Stimulated activated CD8-positive, alpha-beta memory T cell treated with anti-CD3 and anti-CD28 coated beads, Interleukin-12 subunit alpha, Interleukin-12 subunit beta, amount 100 ng/mL, for 1 hour (primary cell): ENCODE measurements at places on chromosomes 5 and 9.
A peak's percentile ranks its signal among the peaks of the same experiment; 100 is the strongest.

DNA sequence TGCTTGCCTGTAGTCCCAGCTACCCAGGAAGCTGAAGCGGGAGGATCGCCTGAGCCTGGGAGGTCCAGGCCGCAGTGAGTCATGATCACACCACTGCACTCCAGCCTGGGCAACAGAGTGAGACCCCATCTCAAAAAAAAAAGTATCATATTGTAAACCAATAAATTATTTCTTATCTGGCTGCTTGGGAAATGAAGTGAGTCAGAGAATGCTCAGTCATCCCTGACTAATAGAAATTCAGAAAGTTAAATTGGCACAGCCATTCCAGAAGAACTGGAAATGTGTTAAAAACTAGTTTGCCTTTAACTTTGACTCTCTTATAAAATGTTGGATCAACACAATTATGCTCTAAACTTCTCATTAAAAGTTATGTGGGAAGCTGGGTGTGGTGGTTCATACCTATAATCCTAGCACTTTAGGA, 9.8 kb upstream of the GNE start:
- no peak for DNase-seq

- no peak for DNase-seq
These were observed 9.2 kb upstream of the SHROOM1 start for GRCh38 chr5:132839426-132840301.

DNA sequence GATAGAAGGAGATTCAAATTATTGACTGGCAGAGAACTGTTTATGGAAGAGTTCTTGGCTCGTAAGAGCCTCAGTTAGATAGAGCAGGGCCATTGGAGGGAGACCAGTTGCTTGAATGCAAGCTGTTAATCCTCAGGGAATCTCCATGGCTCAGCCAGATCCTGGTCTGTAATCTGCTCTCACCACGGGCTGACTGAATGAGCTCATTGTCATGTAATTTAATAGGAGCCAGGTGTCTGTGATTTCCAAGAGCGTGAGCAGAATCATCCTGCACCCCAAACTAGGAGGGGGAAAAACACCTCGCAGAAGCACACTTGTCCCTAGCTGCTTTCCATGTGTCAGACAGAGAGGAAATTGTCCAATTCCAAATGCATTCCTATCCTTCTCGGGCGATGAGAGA, 19.1 kb upstream of the KCNMB1 start:
- no peak for DNase-seq

DNA sequence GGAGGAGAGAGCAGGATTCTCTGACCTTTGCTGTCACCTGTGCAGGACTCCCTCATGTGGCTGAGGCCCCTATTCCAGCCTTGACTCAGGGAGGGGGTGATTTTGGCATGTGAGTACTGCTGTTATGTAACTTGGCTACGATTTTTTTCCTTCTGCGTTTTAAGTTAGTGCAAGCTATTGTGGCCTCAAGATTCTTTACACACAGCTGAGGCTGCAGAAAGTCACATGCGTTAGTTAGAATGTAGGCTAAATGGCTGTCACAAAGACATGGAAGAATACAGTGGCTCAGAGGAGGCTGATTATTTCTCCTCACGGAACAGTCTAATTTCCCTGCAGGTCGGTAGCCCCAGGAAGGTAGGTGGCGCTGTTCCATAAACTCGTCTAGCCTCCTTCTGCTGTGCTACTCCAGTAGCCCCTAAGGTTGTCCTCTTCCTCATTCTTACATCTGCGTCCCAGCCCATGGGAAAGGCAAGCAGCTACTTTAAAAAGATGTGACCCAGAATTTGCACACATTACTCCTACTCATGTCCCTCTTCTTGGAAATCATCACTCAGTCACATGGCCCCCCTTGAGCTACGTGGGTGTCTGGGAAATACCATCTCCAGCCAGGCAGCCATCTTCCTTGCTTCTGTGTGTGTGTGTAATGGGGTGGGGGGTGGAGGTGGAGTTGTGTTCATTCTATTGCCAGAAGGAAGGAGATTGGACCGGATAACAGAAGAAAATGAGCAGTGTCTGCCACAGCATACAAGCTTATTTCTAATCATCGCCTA, 486.6 kb downstream of the CCDC171 start:
- no peak for DNase-seq

GRCh38 chr5:179177711-179178575, 117.8 kb downstream of the ZNF354C start:
- no peak for DNase-seq

GRCh38 chr5:157978061-157978460, 119.1 kb upstream of the CLINT1 start:
- DNase-seq, result no peak

DNA sequence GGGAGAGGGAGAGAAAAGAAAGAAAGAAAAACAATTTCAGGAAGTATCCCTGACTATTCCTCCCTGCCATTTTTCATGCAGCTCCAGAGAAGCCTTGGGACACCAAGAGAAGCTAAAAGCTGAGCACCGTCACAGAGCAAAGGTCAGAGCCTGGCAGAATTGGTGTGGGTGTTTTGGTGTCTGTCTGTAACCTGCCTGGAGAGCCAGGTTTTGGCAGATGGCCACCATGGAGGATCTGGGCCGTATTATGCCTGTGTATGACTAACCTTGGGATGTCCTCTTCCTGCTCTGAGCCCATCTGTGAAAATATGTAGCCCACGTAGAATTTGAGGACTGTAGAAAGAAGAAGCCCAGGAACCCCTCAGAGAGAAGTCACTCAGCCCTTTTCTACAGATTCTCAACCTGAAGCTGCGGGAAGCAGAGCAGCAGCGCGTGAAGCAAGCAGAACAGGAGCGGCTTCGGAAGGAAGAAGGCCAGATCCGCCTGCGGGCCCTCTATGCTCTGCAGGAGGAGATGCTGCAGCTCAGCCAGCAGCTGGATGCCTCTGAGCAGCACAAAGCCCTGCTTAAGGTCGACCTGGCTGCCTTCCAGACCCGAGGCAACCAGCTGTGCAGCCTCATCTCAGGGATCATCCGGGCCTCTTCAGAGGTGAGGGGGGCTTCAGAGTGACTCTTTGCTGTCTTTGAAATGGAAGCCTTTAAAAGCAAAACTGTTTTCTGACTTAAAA, 18.8 kb downstream of the GLE1 start:
- no peak for DNase-seq

DNA sequence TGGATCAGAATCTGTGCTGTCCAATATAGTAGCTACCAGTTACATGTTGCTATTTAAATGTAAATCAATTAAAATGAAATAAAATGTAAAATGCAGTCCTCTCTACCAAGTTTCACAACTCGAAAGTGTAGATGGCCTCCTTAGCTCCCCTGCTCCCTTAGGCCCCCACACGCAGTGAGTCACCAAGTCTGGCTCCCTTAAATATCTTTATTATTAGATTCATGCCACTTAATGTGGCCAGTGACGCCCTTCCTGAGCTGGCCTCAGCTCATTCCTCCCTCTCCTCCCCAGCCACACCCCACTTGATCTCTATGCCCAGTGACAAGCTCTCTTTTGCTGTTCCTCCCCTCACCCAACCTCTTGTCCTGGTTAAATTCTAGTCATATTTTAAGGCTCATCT, 88.4 kb upstream of the DNAH5 start:
- no peak for DNase-seq

DNA sequence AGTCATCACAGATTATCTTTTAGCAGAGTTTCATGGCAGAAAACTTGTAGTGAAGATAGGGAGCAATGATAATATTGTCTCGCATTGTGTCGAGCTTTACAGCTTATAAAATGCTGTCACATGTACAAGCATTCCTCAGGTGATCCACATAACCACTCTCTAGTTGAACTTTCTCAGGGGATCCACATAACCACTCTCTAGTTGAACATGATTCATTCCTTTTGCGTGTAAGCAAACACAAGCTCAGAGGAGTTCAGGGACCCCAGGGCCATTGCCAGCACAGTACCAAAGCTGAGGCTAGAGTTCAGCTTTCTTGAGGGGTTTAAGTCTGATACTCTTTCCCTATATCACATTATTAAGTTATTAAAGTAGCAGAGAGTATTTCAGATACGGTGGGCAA, 86.7 kb downstream of the CDH6 start:
- DNase-seq, result no peak

GRCh38 chr9:136607334-136607919, 55.3 kb upstream of the EGFL7 start:
- DNase-seq, result no peak

GRCh38 chr5:127876384-127876783, 173.2 kb downstream of the CCDC192 start:
- DNase-seq, result no peak

- no peak for DNase-seq
These were observed 223.1 kb downstream of the GNA14 start for GRCh38 chr9:77424993-77425392.

DNA sequence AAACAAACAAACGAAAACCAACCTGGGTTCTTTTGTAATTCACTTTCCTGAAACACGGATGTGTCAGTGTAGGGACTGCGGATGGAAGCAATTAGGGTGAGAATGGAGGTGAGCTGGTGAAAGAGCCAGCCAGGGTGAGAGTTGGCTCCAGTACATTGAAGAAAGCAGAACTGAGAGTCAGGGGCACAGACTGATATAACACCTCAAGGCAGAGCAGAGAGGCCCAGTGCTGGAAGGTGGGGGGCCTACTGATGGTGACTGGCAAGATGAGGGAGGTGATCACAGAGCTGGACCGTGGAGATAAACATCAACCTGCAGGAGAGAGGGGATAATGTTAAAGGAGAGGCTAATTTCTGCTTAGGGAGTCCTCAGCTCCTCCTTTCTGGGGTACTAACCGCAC, 221.1 kb downstream of the MAN2A1 start:
- no peak for DNase-seq

GRCh38 chr5:132054031-132054696, 6.3 kb upstream of the IL3 start:
- DNase-seq, result no peak

DNA sequence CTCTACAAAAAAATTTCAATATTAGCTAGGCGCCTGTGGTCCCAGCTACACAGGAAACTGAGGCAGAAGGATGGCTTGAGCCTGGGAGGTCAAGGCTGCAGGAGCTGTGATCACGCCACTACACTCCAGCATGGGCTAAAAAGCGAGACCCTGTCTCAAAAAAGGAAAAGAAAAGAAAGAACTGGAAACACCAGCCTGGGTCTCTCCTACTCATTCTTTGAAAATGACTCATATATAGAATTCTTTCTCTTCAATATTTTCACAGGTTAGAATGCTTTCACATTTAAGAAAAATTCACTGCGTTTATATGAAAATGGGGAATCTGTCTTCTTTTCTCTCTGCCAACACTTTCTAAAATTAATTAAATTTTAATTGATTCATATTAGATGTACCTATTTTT, 115.6 kb downstream of the TRPM6 start:
- no peak for DNase-seq

DNA sequence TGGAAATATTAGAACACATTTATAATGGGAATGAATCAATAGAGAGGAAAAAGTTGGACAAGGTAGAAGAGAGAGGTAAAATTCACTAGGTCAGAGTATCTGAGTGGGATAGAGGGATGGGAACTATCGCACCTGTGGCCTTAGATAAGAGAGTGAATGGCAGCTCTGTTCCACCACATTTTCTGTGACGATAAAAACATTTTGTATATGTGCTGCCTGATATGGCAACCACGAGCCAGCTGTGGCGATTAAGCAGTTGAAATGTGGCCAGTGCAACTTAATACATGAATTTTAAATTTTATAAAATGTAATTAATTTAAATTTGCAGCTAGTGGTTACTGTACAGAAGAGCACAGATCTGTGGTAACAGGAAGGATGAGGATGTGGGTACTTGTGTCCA, 46.7 kb downstream of the ZNF354A start:
- DNase-seq, result no peak

DNA sequence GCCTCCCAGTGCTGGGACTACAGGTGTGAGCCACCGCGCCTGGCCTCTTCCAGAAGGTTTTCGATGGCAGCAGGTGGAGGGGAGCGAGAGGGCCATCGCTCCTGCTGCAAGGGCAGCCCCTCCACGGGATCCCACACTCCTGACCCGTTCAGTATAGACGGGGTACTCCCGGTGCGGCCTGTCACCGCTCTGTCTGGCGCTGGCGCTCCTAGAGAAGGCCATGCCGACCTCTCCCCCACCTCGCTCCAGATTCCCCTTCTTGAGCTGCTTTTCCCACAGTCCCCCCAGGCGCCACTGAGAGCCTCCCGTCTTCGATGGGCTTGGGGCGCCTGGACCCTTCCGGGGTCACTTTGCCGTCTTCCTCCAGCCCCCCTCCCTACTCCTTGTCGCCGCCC, 4.3 kb upstream of the SQSTM1 start:
- DNase-seq, result no peak

GRCh38 chr9:32403567-32404260, 19.3 kb downstream of the ACO1 start:
- no peak for DNase-seq

GRCh38 chr9:136728548-136729123, 14.1 kb downstream of the LCN10 start:
- DNase-seq, result no peak

DNA sequence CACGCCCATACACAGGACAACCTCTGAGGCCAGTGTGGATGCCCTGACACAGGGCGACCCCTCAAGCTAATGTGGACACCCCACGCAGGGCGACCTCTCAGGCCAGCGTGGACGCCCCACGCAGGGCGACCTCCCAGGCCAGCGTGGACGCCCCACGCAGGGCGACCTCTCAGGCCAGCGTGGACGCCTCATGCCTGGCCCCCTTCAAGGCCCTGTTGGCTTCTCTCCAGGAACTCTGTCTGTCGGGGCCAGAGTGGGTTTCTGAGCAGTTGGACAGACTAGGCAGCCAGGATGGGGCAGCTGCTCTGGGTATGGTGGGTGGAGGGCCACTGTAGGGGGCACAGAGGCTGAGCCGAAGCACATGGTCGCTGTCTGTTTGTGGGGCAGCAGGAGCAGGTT, 47.4 kb downstream of the LMX1B start:
- no peak for DNase-seq

GRCh38 chr9:69980591-69980990, 63.1 kb upstream of the MAMDC2 start:
- DNase-seq, result no peak

GRCh38 chr5:80934751-80935150, 25.4 kb upstream of the RASGRF2 start:
- no peak for DNase-seq

DNA sequence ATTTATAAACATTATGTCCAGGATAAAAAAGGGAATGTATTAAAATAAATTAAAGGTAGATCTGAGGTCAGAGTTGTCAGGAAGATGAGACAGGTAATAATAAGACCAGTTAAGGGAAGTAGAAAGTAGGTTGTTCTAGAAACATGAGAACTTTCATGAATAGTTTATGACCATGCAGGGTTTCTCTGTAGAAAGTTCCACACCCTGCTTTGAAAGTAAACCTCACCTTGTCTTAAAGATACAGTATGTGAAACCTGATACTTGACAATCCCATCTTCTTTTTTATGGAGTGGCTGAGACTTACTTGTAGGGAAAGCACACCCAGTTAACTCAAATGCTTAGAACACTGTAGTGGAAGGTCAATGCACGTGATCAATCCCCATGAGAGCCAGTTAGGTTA, 260.6 kb upstream of the ZNF462 start:
- no peak for DNase-seq

DNA sequence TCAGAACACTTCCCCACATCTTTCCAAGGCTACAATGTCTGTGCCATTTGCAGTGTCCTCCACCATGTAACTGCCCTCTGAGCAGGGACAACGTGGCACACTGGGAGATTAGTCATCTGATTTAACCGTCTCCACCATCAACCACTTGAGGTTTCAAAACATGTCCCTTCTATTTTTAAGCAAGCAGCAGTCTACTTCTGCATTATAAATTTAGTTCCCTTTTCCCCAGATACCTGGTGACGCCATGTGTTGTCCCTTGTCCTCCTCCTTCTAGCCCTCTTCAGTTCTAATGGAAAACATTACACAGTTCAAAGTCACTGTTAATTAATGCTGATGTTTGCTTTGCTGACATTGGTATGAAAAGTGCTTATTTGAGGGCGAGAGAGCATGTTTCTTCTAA, 52.8 kb downstream of the ATP10B start:
- DNase-seq, result no peak

GRCh38 chr5:111072949-111073682, 1.6 kb downstream of the TSLP start:
- peak; percentile 30 for DNase-seq
